ENCODE measurements at places on chromosomes 7 and 10. TPM values are rescaled to one million over a fixed set of nuclear protein-coding genes. Genes with fewer than 3 reads are reported as not detected.

GRCh38 chr10:108275895-108276685 is 1111.6 kb upstream of the SORCS1 start:
- no peak overlapping the region for H3K4me3 ChIP-seq
- H3K27ac ChIP-seq: no peak overlapping the region
- no peaks in the 10 kb centered on the region for H3K36me3 ChIP-seq
- DNase-seq: no peak
- no peaks in the 10 kb centered on the region for H3K4me1 ChIP-seq

The OR9A2 gene
- not detected for total RNA-seq

The WNT8B gene
- not detected for total RNA-seq

DNA sequence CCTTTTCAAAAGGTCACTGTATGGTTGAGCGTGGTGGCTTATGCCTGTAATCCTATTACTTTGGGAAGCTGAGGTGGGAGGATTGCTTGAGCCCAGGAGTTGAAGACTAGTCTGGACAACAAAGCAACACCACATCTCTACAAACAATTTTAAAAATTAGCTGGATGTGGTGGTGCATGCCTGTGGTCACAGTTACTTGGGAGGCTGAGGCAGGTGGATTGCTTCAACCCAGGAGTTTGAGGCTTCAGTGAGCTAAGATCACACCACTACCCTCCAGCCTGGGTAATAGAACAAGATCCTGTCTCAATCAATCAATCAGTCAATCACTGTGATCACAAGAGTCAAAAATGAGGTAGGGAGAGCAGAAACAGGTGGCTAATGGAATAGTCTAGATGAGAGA is 97.0 kb downstream of the SUGCT start:
- H3K4me3 ChIP-seq: no peak overlapping the region
- no peaks in the 10 kb centered on the region for H3K4me1 ChIP-seq
- no peak for DNase-seq
- H3K36me3 ChIP-seq: no peaks in the 10 kb centered on the region
- no peak overlapping the region for H3K27ac ChIP-seq

DNA sequence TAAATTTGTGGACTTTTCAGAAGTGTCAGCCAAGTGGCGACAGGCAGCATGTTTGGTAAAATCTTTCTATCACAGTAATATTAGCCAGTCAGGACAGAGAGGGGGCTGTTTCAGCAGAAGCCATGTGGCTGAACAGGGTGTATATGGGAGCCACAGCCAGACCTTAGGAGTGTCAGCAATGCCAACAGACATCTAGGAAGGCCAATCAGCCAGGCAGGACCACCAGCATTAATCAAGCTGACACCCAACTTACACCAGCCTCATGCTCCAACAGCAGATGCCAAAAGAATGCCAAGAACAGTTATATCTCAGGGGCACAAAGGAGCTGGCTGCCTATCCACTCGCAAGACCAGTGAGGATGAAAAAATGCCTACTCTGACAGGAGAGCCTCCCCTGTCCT is 54.8 kb downstream of the RAPGEF5 start:
- DNase-seq: no peak
- no peaks in the 10 kb centered on the region for H3K27me3 ChIP-seq
- H3K4me3 ChIP-seq: no peak overlapping the region

The IFIT2 gene
- 5.0 TPM for total RNA-seq

- H3K4me1 ChIP-seq: no peaks in the 10 kb centered on the region
- no peaks in the 10 kb centered on the region for H3K36me3 ChIP-seq
- no peak overlapping the region for H3K27ac ChIP-seq
- H3K4me3 ChIP-seq: no peak overlapping the region
Measured at GRCh38 chr10:14477408-14477710, 146.6 kb upstream of the FRMD4A start.

The BLNK gene
- 25.2 TPM for total RNA-seq

GRCh38 chr10:75508814-75509306 is 77.4 kb downstream of the LRMDA start:
- DNase-seq: no peak
- no peaks in the 10 kb centered on the region for H3K27me3 ChIP-seq
- H3K36me3 ChIP-seq: no peaks in the 10 kb centered on the region
- no peak overlapping the region for H3K4me3 ChIP-seq
- H3K27ac ChIP-seq: peak overlapping the region; percentile 5
- H3K4me1 ChIP-seq: peaks cover 48% of the 10 kb centered on the region

The ACBD7 gene
- total RNA-seq: 2.2 TPM

- no peak for DNase-seq
- no peaks in the 10 kb centered on the region for H3K36me3 ChIP-seq
- H3K27ac ChIP-seq: no peak overlapping the region
- no peaks in the 10 kb centered on the region for H3K4me1 ChIP-seq
- no peaks in the 10 kb centered on the region for H3K27me3 ChIP-seq
- H3K4me3 ChIP-seq: no peak overlapping the region
Measured at GRCh38 chr7:50273301-50273700, 31.2 kb upstream of the IKZF1 start.

DNA sequence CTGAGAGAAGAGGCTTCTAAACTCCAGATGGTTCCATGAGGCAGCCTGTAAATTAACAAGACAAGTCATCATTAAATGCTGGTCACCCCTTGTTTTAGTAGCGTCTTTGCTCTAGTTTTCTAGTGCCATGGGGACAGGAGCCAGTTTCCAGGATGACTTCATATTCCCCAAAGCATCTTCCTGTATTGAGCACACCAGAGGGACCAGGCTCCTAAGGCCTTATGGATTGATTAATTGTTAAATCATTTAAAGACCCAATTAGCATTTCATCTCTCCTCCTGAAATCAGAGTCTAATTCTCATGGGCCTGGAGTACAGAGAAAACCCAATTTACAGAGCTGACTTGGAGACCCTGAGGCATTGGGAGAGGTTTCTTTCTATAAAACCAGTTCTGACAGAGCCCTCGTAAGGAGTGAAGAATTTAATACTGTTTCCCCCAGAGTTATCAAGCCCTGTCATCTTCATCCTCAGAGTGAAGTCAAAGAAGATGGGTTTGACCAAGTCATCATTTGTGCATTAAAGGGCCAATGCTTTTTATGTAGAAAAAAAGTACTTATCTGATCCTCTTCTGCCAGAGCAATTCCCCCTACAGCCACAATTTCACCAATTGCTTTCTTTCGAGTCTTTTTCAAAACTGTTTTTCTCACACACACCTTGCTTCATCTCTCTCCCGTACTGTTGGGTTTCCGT is 678.7 kb downstream of the SDK1 start:
- H3K36me3 ChIP-seq: no peaks in the 10 kb centered on the region
- no peaks in the 10 kb centered on the region for H3K4me1 ChIP-seq
- no peak overlapping the region for H3K27ac ChIP-seq
- H3K4me3 ChIP-seq: no peak overlapping the region

The ALDH18A1 gene
- total RNA-seq: 28.1 TPM

The FGFR2 gene
- total RNA-seq: 84.0 TPM

DNA sequence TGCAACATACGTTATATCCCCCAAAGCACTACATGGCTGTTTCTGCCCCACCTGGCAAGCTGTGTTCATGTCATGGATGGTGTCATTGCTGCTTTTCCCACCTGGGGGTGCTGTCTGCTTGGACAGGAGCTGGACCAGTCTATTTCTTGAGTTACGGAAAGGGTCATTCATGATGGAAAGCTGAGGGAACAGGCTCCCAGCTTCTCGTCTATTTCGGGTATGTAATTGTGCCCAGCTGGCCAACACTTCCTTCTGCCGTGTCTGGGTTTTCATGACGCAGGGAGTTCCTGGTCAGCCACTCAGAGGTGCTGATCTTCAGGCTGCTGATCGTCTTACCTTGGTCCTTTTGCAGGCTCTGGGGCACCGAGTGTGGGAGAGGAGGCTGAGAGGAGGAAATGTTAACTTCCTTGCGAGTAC is 8.6 kb downstream of the BTBD16 start:
- no peaks in the 10 kb centered on the region for H3K27me3 ChIP-seq
- H3K4me3 ChIP-seq: no peak overlapping the region
- no peak overlapping the region for H3K27ac ChIP-seq
- H3K36me3 ChIP-seq: no peaks in the 10 kb centered on the region

- no peak for DNase-seq
- H3K4me1 ChIP-seq: peaks cover 3% of the 10 kb centered on the region
- no peak overlapping the region for H3K4me3 ChIP-seq
- H3K27me3 ChIP-seq: no peaks in the 10 kb centered on the region
- no peak overlapping the region for H3K27ac ChIP-seq
- no peaks in the 10 kb centered on the region for H3K36me3 ChIP-seq
Measured at GRCh38 chr7:139543801-139544603, 20.5 kb downstream of the CLEC2L start.

The NKX2-3 gene
- 0.45 TPM for total RNA-seq

GRCh38 chr10:110411047-110411410 is 86.7 kb upstream of the DUSP5 start:
- H3K4me3 ChIP-seq: no peak overlapping the region
- H3K27ac ChIP-seq: no peak overlapping the region
- no peaks in the 10 kb centered on the region for H3K36me3 ChIP-seq

GRCh38 chr10:112434988-112435619 is 11.6 kb downstream of the ZDHHC6 start:
- H3K27ac ChIP-seq: no peak overlapping the region
- peak; percentile 55 for DNase-seq
- no peaks in the 10 kb centered on the region for H3K4me1 ChIP-seq
- no peak overlapping the region for H3K4me3 ChIP-seq

The ZNF488 gene
- not detected for total RNA-seq

- H3K36me3 ChIP-seq: no peaks in the 10 kb centered on the region
- H3K4me3 ChIP-seq: no peak overlapping the region
- H3K27ac ChIP-seq: no peak overlapping the region
- H3K27me3 ChIP-seq: no peaks in the 10 kb centered on the region
Measured at GRCh38 chr7:12930534-12930933, 243.1 kb downstream of the ARL4A start.

DNA sequence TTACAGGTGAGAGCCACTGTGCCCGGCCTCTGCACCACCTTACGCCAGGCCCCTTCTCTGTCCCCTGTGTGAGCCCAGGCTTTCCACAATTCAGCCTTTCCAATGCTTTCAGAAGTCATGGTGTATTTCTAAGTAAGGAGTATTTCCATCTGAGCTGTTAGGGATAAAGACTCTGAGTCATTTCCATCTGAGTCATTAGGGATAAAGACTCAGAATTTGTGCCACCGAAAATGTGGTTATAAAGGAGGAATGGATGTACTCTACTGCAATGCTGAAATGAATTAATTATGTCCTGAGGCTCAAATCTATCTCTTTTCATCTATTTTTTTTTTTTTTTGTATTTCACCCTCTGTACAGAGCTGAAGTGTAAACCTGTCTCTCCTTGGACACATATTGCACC is 84.0 kb downstream of the GATA3 start:
- H3K27me3 ChIP-seq: no peaks in the 10 kb centered on the region
- no peaks in the 10 kb centered on the region for H3K4me1 ChIP-seq
- H3K4me3 ChIP-seq: no peak overlapping the region
- no peak for DNase-seq
- no peaks in the 10 kb centered on the region for H3K36me3 ChIP-seq

DNA sequence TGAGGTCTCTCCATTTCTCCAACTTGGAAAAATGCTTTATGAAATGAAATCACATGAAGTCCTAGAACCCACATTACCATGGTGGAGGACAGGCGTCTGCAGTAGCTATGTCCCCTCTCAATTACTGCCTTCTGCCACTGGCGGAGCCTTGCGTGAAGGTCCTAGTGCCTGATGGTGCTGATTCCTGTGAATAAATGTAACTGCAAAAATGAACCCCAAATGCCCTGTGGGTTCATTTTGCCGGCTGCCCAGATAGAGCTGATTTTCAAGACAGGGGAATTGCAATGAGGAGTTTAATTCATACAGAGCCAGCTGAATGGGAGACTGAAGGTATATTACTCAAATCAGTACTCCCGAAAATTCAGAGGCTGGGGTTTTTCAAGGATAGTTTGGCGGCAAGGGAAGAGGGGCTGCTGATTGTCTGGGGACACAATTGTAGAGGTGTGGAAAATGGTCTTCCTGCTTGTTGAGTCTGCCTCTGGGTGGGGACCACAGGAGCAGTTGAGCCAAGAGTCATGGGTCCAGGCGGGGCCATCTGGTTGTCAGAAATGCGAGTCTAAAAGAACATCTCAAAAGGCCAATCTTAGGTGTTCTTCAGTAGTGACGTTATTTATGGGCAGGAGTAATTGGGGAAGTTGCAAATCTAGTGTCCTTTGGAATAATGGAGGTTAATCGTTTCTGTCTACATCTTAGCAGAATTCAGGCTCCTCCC is 13.5 kb downstream of the PRF1 start:
- peaks cover 4% of the 10 kb centered on the region for H3K27me3 ChIP-seq
- peak; percentile 8 for DNase-seq
- H3K36me3 ChIP-seq: no peaks in the 10 kb centered on the region

The ATG9B gene
- not detected for total RNA-seq

The JCAD gene
- 3.5 TPM for total RNA-seq

GRCh38 chr7:2651336-2651735 is 19.6 kb downstream of the TTYH3 start:
- no peak overlapping the region for H3K27ac ChIP-seq
- peaks cover 88% of the 10 kb centered on the region for H3K36me3 ChIP-seq
- no peaks in the 10 kb centered on the region for H3K27me3 ChIP-seq
- no peak for DNase-seq

GRCh38 chr10:75179657-75180177 is 30.9 kb upstream of the VDAC2 start:
- no peak overlapping the region for H3K4me3 ChIP-seq
- no peaks in the 10 kb centered on the region for H3K27me3 ChIP-seq
- no peak for DNase-seq
- H3K36me3 ChIP-seq: peaks cover 9% of the 10 kb centered on the region

DNA sequence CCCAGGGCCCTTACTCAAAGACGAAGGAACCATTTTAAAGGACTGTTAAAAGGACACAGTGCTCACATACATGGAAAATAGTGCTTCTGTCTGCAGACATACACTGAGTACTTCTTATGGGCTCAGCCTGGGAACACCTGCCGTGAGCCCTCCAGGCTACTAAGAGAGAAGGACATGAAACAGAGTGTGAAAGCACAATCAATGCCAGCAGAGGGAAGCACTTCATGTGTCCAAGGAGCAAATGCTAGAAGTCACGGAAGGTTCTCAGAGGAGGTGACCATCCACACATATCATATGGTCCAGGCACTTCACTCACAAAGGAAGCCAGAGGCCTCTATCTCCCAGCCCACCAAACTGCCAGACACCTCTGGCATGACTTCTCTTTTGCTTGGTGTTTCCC is 15.5 kb downstream of the ELMO1 start:
- no peak overlapping the region for H3K27ac ChIP-seq
- no peaks in the 10 kb centered on the region for H3K36me3 ChIP-seq
- no peak for DNase-seq
- H3K4me1 ChIP-seq: no peaks in the 10 kb centered on the region

The DOCK1 gene
- total RNA-seq: 40.3 TPM

DNA sequence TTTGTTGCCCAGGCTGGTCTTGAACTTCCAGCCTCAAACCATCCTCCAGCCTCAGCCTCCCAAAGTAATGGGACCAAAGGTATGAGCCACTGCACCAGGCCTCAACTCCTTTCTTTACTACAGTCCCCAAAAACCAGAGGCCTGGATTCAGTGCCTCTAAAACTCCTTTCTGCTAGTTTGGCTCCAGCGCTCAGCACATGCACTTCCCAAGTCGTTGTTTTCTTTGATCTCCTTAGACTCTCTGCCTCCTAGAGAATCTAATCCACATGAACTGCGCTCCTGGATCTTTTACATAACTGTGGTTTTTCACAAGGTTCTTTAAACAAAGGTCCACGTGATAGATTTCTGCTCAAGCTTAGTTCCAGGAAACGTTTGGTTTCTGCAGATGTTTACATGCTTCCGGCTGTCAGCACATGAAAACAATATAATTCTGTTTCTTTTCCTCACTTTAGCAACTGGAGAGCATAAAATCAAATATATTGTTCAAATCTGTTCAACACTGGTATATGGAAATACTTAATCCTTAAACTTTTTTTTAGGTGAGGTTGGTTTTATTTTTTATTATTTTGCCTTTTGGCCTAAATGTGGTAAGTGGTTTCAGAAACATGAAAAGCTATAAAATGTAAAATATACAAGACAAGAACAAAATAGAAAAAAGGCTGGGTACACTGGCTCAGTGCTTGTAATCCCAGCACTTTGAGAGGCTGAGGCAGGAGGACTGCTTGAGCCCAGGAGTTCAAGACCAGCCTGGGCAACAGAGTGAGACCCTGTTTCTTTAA is 270.5 kb upstream of the MKLN1 start:
- H3K27me3 ChIP-seq: no peaks in the 10 kb centered on the region
- H3K4me3 ChIP-seq: no peak overlapping the region
- no peak for DNase-seq
- no peaks in the 10 kb centered on the region for H3K36me3 ChIP-seq
